ENCODE measurements at places on chromosomes 16 and 17.

DNA sequence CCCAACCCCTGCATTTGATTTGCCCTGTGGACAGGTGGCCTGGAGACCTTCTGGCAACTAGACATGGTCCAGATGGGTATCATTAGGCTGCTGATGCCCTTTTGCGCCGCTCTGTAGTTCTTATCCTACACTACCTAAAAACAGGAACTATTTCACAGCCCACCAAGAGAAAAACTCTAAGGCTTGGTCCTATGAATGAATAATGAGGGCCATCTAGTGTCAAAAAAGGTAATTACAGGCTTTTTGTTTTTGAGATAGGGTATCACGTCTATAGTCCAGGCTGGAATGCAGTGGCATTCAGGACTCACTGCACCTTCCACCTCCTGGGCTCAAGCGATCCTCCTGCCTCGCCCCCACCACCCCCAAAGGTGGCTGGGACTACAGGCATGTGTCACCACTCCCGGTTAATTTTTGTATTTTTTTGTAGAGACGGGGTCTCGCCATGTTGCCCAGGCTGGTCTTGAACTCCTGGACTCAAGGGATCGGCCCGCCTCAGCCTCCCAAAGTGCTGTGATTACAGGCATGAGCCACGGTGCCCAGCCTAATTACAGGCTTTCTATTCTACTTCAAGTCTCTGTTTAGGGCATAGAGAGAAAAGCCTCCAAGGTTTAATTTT is 20.9 kb downstream of the COIL start:
- DNase-seq, result no peak

DNA sequence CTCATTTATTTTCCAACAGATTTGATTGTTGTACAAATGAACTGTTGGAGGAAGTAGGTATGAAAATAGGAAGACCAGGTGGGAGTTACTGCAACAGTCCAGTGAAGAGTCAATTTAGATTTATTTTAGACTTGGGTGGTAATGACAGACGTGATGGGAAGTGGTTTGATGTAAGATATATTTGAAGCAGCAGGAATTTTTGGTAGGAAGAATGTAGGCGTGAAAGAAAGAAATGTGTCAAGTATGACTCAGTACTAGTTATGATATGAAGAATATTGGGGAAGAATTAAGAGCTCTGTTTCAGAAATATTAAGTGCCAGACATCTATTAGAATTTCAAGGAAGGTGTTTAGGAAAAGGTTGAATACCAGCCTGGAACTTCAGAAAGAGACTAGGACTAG is 247.9 kb upstream of the AXIN2 start:
- DNase-seq, result no peak

DNA sequence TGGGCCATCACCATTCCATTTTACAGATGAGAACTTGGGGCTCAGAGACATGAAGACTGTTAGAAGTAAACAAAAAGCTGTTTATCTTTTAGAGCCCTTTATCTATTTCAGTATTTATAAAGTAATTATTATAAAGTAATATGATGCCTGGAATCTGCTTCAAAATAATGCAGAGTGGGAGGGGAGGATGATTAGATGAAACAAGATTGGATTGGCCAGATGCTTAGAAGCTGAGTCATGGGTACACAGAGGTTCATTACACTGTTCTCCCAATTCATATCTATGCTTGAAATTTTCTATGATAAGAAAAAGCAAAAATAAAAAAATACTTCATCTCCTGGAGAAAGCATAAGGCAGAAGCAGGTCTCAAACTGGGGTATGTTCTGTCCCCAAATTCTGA is 29.4 kb downstream of the TOM1L2 start:
- no peak for DNase-seq

GRCh38 chr16:73976644-73977043 is 320.0 kb upstream of the PSMD7 start:
- DNase-seq, result no peak

- no peak for DNase-seq
Measured at GRCh38 chr16:81740169-81740568, 38.9 kb upstream of the PLCG2 start.

- DNase-seq, result no peak
Measured at GRCh38 chr16:30065943-30066760, 592 bp downstream of the ALDOA start.

- DNase-seq, result no peak
Measured at GRCh38 chr16:83402160-83402814, 405.5 kb upstream of the HSBP1 start.

- DNase-seq, result peak; percentile 33
Measured at GRCh38 chr16:22296225-22297113, 740 bp upstream of the POLR3E start.

DNA sequence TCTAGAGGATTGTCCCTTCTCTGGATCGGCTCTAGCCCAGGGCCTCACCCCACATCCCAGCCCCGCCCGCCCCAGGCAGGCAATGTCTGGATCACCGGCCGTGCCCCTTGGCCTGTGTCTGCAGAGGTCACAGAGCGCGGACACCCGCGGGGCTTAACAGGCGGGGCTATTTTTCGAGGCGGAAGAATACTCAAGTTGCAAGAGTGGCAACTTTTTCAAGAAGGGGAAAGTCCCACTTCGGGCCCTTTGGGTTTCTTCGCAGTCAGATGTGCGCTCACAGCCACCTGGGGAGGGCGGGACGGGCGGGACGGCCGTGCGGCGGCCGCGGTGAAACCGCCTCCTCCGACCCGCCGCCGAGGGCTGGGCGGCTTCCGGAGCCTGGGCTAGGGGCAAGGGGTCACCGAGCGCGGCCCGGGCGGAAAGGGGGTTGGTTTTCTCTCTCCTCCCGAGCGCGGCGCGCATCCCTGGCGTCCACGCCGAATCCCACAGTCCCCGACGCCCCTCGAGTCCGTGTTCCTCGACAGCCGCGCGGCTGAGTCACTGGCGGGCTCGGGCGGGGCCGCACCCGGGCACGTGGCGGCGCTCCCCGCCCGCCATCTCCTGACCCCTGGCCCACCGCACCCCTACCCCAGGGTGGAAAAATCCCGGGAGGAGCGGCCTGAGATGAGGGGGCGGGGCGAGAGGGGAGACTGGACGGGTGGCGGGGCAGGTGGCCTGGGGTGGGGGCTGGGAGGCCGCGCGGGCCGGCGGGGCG is 1.2 kb upstream of the PFN1 start:
- DNase-seq, result peak; percentile 41

DNA sequence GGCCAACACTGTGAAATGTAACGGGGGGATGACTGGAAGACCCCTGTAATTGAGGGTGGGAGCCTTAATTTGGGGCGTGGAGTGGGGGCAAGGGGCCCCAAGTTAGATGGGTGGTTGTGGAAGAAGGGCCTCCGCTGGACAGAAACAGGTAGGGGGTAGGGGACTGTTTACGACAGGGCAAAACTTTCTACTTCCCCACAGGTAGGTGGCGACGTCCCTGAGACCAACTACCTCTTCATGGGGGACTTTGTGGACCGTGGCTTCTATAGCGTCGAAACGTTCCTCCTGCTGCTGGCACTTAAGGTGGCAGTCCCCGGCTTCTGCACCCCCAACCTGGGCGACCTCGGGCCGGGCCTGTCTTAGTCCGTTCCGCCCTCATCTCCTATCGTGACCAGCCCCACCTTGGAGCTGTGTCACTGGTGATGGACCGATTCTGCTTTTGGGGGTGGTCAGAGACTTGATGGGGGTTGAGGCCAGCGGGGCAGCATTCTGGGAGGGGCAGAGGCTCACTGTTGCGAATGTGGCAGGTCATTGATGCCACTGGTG is 6.8 kb downstream of the PPP4C start:
- no peak for DNase-seq

GRCh38 chr16:74573622-74574021 is 33.3 kb downstream of the GLG1 start:
- no peak for DNase-seq

GRCh38 chr16:11320170-11320569 is 25.1 kb upstream of the RMI2 start:
- no peak for DNase-seq

GRCh38 chr17:74099442-74100340 is 103.8 kb upstream of the RPL38 start:
- no peak for DNase-seq

All from epithelial cell of proximal tubule (primary cell).